ENCODE measurements at places on chromosomes 1 and 21.

DNA sequence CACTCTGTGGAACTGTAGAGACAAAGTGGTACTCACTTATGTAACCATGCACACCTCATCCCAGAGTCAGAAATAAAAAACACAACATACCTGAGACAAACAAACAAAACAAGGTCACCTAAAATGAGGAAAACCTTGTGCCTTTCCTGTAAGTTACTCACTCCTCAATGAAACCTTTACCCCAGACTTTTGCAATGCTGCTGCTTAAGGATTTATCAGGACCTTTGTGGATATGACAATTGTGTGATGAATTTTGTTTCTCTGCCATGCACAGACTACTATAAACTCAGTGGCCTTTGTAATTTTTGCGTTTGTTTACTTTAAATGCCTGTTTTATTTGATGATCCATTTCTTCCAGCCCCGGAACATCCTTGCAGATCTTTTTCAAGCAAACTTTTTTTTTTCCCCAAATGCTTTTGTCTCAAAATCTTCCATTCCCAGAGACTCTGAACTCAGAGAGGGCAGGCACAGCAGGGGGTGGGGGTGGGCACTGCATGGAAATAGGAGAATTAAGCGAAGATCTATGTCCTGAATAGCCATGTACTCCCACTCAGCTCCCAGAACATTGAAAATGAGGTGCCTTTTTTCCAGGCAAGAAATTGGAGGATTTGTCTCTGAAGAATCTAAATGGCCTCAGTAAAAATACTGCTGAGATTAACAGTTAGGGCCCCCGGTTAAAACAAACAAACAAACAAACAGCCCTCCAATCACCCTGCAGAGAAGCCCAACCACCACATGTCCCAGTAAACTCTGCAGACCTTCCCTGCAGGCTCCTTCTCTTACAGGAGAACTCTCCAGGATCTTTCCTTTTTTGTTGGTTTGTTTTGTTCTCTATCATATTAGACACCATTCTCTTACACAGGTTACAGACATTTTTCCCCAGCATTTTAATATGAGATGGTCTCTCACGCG is 22.6 kb upstream of the SIM2 start:
- no peak for DNase-seq

- no peak for DNase-seq
These were observed 281.5 kb downstream of the PLPP3 start for GRCh38 chr1:56297904-56298303.

- no peak for DNase-seq
These were observed 438.2 kb downstream of the SMYD3 start for GRCh38 chr1:246068619-246069509.

GRCh38 chr1:152855661-152856060 is 4.1 kb upstream of the LCE7A start:
- no peak for DNase-seq

- no peak for DNase-seq
These were observed 6.4 kb upstream of the EPHA2 start for GRCh38 chr1:16162163-16162822.

DNA sequence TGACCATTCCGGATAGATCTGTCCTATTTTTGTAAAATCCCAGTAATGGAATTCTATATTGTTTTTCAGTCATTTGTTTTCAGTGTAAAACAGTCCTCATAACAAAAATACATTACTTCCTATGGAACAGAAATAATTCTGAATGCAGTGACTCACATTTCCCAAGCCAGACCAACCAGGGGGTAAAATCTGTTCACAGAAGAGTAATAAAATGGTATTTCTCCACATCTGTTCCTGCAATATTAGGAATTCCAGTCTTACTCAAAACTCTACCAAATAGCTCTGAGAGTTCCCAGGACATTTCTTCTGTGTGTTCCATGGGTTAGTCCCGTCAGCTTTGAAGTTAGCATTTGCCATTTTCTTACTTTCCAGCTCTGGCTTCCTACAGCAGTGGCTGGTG is 2.6 kb upstream of the DDR2 start:
- no peak for DNase-seq

GRCh38 chr21:43868461-43868860 is 3.4 kb downstream of the AGPAT3 start:
- DNase-seq: no peak

DNA sequence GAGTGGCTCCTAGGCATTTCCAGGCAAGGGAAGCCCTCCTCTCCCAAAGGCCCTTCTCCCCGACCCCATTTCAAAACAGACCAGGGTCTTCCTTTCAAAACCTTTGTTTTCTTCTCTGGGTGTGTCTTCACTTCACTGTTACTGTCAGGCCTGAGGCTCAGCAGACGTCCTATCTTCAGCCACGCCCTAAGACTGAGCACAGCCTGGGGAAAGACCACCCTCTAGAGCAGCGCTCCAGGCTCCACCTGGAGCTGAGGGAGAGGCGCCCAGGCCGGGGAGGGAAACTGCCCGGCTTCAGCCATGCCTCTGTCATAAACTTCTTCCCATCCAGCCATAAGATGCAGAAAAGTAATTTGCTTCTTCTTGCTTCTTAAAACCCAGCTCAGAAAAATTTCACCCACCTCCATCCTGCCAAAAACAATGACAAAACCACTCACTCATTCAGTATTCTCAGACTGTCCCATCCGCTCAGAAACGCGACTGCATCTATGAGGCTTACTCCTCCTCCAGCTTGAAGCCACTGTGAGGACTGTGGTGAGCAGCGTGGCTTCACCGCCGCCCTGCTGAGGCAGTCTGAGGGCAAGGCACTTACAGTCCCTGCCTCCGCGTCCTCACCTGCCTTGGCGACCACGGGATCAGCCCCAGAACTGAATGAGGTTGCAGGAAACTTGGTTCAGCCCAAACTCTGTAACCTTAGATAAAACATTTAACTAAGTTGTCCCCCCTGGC is 36.1 kb downstream of the VN1R5 start:
- DNase-seq: no peak

DNA sequence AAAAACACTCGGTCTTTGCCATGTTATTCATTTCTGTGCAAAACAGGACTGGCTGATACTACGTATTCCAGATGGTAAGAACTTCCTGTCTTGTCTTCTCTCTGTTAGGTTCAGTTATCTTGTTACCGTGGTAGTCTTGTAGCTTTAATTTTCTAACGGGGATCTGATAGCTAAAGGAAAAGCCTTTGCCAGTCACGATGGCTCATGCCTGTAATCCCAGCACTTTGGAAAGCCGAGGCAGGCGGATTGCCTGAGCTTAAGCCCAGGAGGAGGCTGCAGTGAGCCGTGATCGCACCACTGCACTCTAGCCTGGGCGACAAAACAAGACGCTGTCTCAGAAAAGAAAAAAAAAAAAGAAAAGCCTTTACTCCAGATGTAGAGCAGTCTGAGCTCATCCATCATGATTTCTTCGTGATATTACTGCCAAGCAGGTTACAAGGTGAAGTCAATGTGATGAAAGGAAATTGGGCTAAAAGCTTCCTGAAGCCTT is 11.1 kb upstream of the MSTO1 start:
- DNase-seq: no peak

DNA sequence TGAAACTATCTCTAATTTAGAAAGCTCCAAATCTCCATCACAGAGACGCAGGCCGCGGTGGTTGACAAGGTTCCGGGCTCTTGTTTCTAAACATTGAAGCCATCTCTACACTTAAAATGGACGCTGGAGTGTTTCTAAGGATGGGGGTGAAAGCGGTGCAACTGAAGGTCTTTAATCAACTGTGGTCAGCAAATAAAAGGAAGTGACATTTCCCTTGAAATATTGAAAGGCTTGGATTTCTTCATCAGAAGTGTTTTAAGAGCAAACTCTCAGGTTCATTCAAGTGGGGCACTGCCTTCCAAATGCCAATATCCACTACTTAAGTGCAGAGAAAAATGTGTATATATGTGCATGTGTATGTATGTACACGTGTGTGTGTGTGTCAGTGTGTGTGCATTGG is 117.3 kb downstream of the KAZN start:
- no peak for DNase-seq

GRCh38 chr1:111511370-111511769 is 7.9 kb upstream of the ADORA3 start:
- DNase-seq: no peak

GRCh38 chr1:173122958-173123852 is 72.5 kb upstream of the TNFSF18 start:
- DNase-seq: no peak

DNA sequence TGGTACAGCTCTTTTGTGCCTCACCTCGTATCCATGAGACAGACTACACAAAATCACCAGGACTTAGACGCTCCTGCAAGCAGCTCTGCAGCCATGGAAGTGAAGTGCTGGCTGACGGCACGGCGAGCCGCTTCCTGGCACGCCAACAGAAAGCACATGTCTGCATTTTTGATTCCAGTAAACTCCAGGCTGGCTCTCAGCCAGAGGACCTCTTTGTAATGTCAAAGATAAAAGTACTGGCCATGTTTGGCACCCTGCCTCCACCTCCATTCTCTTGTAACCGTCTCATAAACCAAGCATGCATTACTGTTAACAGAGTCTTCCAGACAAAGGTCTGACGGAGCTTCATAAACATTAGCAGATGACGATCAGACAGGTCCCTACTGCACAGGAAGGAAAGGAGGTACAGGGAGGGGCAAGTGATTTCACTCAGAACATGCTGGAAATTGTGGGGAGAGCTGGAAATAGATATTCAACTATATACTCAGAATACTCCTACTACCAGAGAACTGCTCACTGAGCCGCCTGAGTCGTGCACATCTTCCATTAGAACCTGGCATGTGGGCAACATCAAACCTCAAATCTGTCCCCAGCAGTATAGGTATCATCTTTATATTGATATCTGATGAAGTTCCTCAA is 632.0 kb downstream of the SMYD3 start:
- DNase-seq: no peak

- DNase-seq: no peak
These were observed 53.7 kb downstream of the KCNN3 start for GRCh38 chr1:154816369-154816768.
